ENCODE measurements at places on chromosomes 2 and 18. TPM values are rescaled to one million over a fixed set of nuclear protein-coding genes. Genes with fewer than 3 reads are reported as not detected.

The ZNF236 gene
- 21.5 TPM for total RNA-seq

DNA sequence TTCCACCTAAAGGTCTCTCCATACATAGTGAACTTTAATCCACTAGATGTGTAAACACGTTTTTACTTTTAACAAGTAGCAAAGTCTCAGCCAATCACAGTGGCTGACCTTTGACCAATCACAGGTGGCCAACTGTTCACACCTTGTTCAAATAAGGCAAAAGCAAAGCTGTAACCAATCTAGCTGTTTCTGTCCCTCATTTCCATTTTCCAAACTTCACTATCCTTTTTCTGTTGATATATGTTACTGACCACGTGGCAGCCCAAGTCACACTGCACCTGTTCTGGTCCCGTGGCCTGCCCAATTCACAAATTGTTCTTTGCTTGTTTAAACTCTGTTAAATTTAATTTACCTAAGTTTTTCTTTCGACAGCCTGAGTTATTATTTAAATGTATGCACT is 393.5 kb upstream of the NETO1 start:
- no peak for DNase-seq
- H3K27me3 ChIP-seq, result no peaks in the 10 kb centered on the region
- H3K27ac ChIP-seq, result no peak overlapping the region
- H3K4me1 ChIP-seq, result no peaks in the 10 kb centered on the region
- no peaks in the 10 kb centered on the region for H3K36me3 ChIP-seq

DNA sequence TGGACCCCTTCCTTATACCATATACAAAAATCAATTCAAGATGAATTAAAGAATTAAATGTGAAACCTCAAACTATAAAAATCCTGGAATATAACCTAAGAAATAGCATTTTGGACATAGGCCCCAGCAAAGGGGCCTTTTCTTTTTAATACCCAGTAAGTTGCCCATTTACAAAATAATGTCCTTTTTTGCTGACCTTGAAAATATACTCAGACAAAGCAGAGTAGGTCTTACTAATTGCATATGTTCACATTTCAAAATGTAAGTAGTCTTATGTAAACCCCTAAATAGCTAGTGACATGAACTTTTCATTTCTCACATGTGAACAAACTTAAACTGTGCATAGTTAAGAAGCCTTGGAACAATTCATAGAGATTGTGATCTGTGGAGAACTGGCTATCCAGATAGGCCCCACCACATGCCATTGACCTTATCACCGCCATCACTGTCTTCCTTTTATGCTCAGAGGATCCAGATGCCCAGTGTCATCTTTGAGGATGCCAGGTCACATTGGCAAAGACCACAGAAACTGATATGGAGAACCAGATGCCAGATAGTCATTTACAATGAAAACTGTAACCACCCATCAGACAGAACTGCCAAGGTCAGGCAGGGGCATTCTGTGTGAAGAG is 282.4 kb upstream of the RAB12 start:
- no peaks in the 10 kb centered on the region for H3K27me3 ChIP-seq
- no peak for DNase-seq
- H3K4me1 ChIP-seq, result no peaks in the 10 kb centered on the region
- H3K36me3 ChIP-seq, result no peaks in the 10 kb centered on the region
- no peak overlapping the region for H3K27ac ChIP-seq

DNA sequence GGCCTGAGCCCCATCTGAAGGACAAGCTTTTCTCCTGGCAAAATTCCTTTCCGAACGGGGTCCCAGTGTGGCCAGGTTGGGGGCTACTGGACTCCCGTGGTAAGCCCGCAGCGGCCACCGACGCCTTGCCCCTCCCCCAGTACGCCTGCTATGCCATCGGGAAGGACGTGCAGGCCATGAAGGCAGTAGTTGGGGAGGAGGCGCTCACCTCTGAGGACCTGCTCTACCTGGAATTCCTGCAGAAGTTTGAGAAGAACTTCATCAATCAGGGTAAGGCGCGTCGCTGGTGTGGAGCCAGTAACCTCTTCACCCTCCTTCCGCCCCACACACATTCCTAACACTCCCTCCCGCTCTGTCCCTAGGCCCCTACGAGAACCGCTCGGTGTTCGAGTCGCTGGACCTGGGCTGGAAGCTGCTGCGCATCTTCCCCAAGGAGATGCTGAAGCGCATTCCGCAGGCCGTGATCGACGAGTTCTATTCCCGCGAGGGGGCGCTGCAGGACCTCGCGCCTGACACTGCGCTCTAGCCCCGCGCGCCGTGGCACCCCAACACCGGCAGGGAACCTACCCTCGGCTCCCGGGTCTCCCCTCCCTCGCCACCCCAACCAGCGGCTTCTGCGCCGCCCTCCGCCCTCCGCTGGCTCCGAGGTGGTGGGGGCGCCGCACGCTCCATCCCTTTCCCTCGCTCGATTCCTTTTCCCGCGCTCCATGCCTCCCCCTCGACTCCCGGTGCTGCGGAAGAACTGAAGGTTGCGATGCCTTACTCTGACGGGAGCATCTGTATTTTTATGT is 13.6 kb upstream of the ANKRD53 start:
- H3K4me3 ChIP-seq, result peak overlapping the region; percentile 89
- peaks cover 9% of the 10 kb centered on the region for H3K4me1 ChIP-seq
- peaks cover 27% of the 10 kb centered on the region for H3K27me3 ChIP-seq
- no peak overlapping the region for H3K27ac ChIP-seq
- H3K36me3 ChIP-seq, result no peaks in the 10 kb centered on the region

The OLA1 gene
- total RNA-seq, result 132 TPM

GRCh38 chr2:207224791-207225482 is 59.2 kb upstream of the KLF7 start:
- H3K4me1 ChIP-seq, result peaks cover 54% of the 10 kb centered on the region
- peak overlapping the region; percentile 61 for H3K4me3 ChIP-seq
- peaks cover 5% of the 10 kb centered on the region for H3K27me3 ChIP-seq
- peak overlapping the region; percentile 98 for H3K27ac ChIP-seq
- DNase-seq, result no peak
- peaks cover 2% of the 10 kb centered on the region for H3K36me3 ChIP-seq

DNA sequence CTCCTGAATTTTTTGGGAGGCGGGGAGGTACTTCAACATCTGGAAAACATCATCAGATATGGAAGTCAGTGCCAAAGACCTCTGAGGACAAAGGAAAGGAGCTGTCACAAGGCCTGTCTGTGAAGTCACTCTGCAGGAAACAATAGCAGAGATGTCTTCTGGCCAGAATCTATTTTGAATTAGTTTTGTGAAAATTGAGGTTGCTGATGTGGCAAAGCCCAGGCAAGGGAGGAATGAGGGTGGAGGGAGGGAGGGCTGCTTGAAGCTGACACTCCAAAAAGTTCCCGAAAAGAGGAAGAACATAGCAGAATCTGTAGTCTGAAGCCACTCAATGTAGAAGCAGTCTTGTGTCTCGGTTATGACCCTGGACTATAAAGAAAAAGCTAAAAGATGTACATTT is 151.1 kb upstream of the LHCGR start:
- H3K27me3 ChIP-seq, result no peaks in the 10 kb centered on the region
- H3K4me3 ChIP-seq, result no peak overlapping the region
- no peak for DNase-seq

DNA sequence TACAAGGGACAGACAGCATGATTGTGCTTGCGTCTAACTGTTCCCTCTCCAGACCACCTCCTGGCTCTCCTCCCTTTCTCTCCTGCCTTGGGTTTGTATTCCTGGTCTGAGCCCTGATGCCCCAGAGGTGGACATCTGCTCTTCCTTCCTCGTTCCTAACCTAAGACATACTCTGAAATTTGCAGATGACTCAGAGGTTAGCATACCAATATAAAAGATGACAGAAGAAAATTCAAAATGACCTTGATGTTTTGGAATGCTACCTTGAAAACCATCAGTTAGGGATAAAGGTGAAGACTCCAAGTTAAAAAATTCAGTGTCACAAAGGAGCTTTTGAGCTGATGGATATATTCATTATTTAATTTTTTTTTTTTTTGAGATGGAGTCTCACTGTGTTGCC is 12.9 kb downstream of the SMYD1 start:
- no peaks in the 10 kb centered on the region for H3K4me1 ChIP-seq
- no peaks in the 10 kb centered on the region for H3K36me3 ChIP-seq
- DNase-seq, result no peak
- no peak overlapping the region for H3K4me3 ChIP-seq
- no peaks in the 10 kb centered on the region for H3K27me3 ChIP-seq

DNA sequence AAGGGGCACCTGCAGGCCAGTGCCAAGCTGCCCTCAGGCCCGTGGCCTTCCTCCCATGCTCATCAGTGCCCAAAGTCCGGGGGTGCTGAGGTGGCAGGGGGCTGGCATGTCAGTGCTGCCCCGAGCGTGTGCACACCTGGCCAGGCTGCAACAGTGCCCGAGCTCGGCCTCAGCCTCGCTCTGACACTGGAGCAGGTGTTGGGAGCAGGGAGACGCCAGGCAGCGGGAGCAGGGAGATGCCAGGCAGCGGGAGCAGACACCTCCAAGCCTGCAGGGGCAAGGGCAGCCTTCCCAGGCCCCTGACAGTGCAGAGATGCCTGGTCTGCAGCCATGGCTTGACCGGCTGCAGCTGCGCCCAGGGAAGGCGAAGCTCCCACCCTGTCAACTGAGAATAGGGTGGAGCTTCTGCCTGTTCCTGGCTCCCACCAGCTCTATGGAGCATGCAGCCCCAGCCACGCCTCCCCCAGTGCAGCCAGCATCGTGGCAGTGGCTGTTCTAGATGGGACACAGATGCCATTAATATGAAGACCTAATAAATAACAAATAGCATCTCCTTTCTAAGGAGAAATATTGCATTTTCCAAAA is 82.4 kb downstream of the DTNB start:
- DNase-seq, result no peak
- no peak overlapping the region for H3K4me3 ChIP-seq
- H3K36me3 ChIP-seq, result peaks cover 3% of the 10 kb centered on the region
- H3K4me1 ChIP-seq, result peaks cover 46% of the 10 kb centered on the region

Measured in activated T-helper 1 cell treated with anti-CD3 and anti-CD28 coated beads, Interleukin-12 subunit alpha, Interleukin-12 subunit beta, Interleukin-2, Interleukin-4 antibody, amounts not matched to agents 30 ng/mL and 10 ng/mL and 1 ng/mL, durations not matched to agents 14 hours and 24 hours and 36 hours (primary cell).